Stimulated activated CD8-positive, alpha-beta memory T cell treated with anti-CD3 and anti-CD28 coated beads, Interleukin-15, amount 100 ng/mL, for 48 hours (primary cell): ENCODE measurements at places on chromosomes 5 and 9.

- no peak for DNase-seq
These were observed 395.9 kb downstream of the SEMA5A start for GRCh38 chr5:9149988-9150387.

DNA sequence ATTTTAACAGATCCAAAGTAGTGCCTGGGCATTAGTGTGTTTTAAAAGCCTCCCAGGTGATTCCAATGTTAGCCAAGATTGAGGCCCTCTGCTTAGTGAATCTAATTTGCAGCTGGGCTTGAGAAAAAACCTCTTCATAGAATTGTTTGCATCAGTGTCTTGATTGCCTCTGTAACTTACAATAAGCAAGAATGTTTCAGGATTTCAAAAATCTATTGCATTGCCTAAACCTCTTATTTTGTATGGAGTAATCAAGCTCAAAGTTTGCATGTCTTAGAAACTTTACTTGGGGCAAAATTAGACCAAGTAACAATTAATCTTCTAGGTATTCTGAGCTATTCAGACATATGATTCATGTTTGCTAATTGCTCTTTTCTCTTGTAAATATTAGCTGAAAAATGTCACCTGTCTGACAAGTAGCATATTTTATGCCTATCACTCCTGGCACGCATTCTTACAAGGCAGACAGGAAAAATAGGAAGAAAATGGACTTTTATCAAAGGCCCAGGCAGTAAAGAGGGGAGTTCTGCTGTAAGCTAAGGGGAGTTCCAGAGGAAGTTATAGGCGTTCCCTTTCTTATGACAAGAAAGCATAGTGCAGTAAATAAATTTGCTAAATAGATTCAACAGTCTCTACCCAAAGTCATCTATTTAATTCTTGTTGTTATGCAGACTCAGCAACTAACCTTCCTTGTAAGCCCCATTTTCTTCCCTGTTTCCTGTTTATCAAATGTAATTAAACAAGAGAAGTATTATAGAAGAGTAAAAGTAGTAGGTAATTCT, 21.0 kb downstream of the PDCD1LG2 start:
- DNase-seq = no peak

DNA sequence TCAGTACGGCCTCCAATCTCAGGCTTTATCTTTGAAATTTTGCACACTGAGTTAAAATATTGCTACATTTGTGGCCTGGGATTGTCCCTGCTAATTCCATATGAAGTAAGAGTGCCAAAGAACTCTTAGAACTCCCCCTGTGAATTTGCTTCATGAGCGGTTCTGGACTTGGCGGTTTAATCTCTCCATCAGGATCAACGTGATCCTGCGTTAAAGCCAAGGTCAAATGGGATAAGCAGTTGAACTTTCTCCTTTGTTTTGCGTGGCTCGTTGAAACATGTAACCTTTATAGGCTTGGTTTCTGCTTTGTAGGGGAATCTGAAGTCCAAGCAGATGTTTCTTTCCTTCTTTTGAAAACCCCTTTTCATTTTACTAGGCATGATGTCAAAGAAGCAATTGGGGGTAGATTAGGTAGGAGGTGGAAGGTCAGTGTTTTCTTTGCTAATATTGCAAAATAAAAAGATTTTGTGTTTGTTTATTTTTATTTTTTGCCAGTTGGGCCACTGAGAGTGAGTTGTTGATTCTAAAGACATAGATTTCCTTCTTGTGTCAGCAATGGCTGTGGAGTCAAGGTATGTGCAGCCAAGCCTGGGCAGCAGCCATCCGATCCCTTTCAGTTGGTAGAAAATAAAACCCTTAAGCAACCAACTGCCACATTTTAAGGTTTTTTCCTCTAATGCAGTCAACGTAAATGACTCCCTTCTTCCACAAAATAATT, 390.8 kb downstream of the NNT start:
- DNase-seq = no peak

DNA sequence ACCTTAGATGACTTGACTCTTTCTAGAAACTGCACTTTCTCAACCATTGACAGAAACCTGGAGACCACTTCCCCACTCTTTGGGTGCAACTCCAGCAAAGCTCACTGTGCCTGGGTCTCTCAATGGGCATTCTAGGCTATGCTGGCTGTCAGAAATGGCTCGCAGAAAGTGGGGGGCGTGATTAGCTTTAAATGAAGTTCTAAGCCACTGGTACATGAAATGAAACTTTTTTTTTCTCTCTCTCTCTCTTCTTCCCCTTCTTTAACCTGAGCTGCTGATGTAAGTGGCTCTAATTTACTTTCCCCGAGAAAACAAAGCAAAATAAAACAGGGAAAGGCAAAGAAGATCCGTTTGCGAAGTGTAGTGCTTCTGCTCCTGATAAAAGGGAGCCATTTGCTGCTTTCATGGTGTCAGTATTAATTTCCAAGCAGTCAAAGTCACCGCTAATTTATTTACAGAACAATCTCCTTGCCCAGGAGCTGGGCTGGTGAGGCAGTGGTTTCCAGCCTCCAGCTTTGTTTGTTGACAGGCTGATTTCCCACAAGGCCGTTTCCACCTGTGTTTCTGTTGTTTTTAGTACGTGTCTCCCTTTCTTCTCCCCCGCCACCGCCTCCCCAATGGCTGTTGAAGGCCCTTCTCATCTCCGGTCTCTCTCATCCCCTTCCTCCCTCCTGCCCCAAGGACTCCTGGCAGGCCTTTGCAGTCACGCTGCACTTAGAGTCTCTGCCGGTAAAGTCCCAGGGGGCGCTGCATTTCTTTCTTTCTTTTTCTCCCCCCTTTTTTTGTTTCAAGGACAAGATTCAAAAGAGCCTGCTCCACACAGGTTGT, 422.9 kb downstream of the EBF1 start:
- no peak for DNase-seq

- no peak for DNase-seq
These were observed 11.3 kb downstream of the MYOZ3 start for GRCh38 chr5:150672237-150672883.

- no peak for DNase-seq
These were observed 612.6 kb downstream of the EBF1 start for GRCh38 chr5:158487156-158487555.

DNA sequence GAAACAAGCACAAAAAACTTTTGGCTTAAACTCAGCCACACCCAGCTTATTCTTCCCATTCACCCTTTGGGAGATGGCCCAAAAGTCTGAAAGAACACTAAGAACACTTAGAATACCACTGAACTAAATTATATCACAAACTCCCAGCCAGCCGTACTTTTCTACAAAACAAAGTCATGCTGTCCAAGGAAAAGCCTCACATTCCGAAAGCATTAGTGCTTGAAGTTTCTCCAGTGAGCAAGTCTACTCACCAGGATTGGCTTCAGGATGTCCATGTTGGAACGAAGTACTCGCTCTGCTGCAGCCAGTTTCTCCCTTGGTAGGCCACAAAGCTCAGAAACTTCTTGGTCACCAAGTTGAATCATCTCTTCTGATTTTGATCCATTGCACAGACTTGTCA, 69.7 kb downstream of the ABCA1 start:
- DNase-seq = no peak

DNA sequence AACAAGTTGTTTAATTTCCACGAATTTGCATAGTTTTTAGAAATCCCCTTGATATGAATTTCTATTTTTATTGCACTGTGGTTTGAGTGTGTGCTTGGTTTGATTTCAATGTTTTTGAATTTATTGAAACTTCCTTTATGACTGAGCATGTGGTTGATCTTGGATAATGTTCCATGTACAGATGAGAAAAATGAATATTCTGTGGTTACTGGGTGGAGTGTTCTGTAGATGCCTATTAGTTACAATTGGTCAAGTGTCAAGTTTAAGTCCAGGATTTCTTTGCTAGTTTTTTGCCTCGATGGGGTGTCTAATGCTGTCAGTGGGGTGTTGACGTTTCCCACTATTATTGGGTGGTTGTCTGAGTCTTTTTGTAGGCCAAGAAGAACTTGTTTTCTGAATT, 319.5 kb upstream of the ACTBL2 start:
- DNase-seq = no peak

- DNase-seq = no peak
These were observed 13.5 kb upstream of the MAMDC2 start for GRCh38 chr9:70030156-70030555.

- DNase-seq = no peak
These were observed 86.9 kb downstream of the BASP1 start for GRCh38 chr5:17304282-17304681.

GRCh38 chr5:80364892-80365291, 43.0 kb upstream of the ZFYVE16 start:
- DNase-seq = no peak

DNA sequence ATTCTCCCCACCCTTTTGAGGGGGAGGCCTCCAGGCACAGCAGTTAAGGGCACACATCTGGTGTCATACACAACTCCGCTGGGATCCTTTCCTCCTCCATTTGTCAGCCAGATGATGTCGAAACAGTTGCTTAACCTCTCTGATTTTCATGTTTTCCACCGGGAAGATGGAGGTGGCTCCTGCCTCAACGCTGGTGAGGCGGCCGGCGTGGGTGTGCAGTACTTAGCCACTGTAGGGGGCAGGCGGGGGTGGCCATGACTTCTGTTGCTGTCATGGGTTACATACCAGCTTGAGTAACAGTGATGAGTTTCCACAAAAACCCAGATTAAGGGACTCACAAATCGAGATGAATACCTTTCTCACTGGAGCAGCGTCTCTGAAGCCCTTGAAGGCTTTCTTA, 63.1 kb upstream of the EPB41L4B start:
- DNase-seq = no peak

GRCh38 chr5:93904917-93905316, 163.5 kb upstream of the POU5F2 start:
- DNase-seq = no peak

DNA sequence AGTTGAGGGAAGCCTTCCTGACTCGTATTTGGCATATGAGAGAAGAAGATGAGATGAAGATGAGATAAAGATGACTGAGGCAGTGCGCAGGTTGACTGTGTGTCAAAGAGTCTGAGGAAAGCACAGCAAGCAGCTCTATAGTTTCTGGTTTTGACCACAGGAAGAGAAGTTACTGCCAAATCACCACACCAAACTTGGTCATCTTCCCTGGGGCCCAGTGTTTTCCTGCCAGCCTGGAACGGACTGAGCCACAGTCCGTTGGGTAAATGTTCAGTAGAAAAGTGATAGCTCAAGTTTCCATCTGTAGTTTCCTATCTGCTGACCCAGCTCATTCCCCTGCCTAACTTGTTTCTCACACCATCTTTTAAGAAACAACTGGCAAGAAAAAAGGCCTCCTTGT, 80.7 kb upstream of the ADAMTS19 start:
- no peak for DNase-seq

DNA sequence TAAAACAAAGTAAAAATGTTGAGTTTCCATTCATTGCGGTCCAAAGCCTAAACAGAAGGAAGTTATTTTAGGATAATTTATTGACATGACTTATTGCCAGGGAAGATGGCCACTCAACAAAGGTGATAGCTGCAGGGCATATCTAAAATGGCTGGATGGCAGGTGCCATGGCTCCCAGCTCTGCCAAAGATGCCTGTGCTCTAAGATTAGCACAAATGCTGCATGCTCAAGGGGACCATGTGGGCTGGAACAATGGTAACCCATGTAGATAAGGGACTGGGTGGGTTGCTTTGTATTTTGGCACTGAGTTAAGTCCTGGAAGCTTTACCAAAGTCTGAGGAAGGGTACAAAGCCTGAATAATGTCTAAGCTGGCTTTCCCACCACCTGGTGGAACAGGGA, 95.5 kb upstream of the IFNK start:
- no peak for DNase-seq

- DNase-seq = no peak
These were observed 158.0 kb downstream of the MAPKAP1 start for GRCh38 chr9:125549039-125549438.

DNA sequence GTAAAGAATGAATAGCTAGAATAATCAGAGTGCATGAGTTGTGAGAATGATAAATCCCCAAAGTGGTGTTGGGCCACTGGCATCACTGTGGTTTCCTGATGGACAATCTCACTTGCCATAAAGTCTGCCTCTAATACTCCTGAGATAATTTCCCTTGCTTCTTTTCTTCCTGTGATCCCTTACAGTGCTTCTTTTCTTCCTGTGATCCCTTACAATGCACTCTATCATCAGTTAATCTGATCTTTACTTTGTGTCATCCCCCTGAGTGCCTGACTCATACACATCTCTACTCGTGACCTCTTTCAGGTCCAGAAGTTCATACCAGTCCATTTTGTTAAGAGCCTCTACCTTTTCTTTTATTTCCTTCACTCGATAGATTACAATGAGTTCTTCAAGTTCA, 418.3 kb downstream of the HCN1 start:
- no peak for DNase-seq

DNA sequence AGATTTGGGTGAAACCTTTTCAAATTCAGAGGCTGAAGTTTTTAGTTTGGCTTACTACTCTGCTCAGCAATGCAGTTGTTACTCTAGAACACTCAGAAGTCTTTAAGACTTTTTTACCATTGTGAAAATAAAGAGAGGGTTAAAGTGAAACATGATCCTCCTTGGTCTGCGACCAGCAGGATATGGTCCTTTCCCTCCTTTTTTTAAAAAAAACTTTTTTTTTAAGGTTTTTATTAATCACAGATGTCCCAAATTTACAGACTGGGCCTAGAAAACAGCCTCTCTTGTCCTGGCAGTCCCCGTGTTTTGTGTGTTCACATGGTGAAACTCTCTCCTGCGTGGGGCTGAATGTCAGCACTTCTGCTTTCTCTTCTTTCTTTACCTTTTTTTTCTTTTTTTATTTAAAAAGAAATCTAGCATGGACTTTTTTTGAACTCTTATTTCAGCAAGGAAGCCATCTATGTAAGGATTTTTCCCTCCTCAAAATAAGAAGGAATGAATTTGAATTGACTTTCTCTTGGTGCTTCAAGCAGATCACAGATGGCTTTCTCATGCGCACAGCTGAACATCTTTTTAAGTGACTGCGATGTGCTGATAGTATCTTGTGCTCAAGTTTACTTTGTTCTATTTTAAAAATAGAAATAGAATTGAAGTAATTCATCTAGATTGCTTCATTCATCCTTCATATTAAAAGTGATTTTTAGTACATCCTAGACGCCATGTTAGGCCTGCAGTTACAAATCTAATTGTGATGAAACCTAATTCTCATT, 128.7 kb upstream of the OTULINL start:
- DNase-seq = no peak
